ENCODE measurements at places on chromosomes 3 and 15.

- no peak for DNase-seq
Measured at GRCh38 chr3:126835472-126836219, 131.6 kb downstream of the CHCHD6 start.

GRCh38 chr15:94397337-94397736 lies 166.0 kb downstream of the MCTP2 start:
- no peak for DNase-seq

- no peak for DNase-seq
Measured at GRCh38 chr3:52162250-52162872, 8.1 kb upstream of the POC1A start.

DNA sequence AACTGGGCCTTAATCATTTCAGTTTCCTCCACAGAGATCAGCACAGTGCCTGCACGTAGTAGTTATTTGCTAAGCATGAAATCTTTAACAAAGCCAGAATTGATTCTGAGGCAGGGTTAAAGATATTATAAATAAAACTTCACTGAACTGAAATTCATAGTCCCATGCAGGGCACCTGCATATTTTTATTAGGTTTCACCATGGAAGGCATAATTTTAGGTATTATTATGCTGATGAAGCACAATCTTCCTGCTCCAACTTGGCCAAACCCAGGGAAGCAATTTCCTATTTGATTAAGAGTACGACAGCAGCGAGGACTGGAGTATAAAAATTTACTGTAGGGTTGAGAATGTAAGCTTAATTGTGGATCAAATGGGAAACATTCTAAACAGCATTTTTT lies 1070.4 kb upstream of the CFAP20DC start:
- no peak for DNase-seq

GRCh38 chr3:154060238-154061000 lies 60.8 kb upstream of the ARHGEF26 start:
- DNase-seq: no peak

- no peak for DNase-seq
Measured at GRCh38 chr15:36177590-36178302, 401.7 kb upstream of the CDIN1 start.

DNA sequence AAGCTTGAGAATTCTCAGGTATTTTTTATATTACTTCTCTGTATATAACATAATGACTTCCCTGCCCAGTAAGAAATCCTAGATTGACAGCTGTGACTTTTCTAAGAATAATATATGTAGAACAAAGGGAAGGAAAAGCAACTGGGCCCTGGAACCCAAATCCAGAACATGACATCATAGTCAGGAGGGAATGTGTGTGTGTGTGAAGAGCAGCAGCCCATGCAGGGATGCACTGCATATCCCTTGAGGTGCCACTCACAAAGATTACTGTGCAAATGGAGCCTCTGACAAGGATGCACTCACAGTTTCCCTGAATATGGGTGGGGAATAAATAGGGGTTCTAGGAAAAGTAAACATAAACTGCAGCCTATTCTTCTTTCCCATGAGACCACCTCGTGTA lies 279.5 kb downstream of the NEK10 start:
- DNase-seq: no peak

DNA sequence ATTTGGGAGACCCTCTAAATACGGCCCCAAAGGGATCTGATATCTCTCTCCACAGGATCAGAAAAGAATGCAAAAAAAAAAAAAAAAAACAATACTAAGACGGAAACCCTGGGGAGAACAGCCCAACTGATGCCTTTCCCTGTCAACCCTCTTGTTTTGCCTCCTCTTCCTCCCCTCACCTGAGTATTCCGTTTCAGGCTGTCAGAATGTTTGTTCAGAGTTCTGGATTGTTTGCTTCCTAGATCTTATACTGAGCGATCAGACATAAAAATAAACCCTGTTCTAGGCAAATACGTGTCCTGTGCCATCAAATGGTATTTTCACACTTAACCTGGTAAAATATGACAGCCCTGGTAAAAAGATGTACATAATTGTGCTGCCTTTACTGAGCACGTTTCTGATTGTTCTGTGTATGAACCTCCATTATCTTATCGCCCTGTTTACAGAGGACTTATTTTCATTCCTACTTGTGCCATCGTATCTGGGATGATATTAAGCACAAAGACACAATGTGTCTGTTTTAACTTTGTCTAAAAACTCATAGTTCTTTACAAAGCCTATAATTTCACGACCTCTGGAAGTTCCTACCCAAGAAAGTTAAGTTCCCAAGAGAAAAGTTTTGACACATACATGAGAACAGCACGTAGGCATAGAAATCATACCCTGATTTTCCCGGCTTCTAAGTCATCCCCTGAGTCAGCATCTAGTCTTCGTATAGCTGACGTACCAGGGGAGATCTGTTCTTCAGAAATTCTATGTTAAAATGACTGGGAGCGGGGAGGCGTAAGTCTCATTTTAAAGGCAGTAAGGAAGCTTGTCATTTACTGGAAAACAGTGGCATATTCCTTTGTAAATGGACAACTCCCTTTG lies 856 bp downstream of the ZBTB38 start:
- DNase-seq: no peak

DNA sequence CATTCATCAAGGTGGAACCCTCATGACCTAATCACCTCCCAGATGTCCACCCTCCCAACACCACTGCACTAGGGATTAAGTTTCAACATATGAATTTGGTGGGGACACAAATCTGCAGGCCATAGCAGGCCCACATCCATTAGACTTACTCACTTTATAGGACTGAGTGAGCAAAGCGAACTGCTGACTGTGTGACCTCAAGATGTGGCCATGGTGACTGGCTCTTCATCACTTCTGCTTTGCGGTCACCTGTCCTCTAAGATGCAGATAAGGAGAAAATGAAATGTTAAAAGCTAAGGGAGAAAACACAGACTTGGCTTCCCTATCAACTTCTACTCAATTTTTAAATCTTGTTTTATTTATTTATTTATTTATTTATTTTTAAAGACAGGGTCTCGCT lies 14.5 kb upstream of the DCP1A start:
- DNase-seq: no peak

DNA sequence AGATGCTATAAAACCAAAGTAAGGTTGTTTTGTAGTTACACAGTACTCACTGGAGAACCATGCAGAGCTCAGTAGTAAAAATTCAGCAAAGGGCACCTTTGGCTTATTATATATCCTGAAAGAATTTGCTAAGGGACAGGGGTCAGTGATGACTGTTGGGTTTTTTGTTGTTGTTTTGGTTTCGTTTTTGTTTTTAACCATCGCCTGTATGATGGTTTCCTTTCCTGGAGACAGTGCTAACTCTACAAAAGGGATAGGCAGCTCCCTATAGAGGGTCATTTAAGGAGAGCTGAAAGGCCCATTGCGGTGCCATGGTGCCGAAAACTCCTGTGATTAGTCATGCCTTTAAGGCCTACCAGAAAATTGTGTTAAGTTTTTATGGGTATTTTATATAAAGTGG lies 118.2 kb upstream of the GOLIM4 start:
- no peak for DNase-seq

- DNase-seq: no peak
Measured at GRCh38 chr3:126558336-126559071, at the start of gene C3orf22. Gene C3orf22 (minus strand): TSS chr3:126558932. CDS start chr3:126553390, 5,542 bp downstream.

DNA sequence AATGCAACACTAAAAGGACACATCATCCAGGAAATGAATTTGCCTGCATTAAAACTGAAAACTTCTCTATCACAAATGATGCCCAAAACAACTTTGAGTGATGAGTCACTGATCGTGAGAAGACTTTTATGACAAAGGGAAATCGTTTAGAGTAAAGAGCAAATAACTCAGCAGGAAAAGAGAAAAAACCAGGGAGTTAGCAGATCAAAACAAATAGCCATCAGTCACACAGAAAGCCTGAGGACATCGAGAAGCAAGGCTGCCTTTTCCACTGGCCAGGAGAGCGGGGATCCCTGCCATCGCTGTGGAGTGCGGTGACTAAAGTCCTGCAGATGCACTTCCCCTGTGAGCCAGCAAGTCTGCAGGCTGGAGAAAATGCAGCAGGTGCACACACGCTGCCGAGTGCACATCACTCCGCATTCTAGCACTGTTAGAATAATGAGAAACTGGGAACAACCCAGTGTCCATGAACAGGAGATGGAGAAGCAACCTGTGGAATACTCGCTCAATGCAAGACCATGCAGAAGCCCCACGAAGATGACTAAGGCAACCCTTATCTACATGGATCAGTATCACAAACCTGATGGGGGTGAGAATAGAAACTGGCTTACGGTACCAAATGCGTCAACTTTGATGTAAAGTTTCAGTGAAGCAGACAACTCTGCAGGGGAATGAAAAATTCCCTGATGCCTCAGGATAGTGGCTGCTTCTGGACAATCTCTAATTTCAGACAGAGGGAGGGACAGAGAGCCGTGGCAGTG lies 86.4 kb downstream of the NSMCE3 start:
- no peak for DNase-seq

DNA sequence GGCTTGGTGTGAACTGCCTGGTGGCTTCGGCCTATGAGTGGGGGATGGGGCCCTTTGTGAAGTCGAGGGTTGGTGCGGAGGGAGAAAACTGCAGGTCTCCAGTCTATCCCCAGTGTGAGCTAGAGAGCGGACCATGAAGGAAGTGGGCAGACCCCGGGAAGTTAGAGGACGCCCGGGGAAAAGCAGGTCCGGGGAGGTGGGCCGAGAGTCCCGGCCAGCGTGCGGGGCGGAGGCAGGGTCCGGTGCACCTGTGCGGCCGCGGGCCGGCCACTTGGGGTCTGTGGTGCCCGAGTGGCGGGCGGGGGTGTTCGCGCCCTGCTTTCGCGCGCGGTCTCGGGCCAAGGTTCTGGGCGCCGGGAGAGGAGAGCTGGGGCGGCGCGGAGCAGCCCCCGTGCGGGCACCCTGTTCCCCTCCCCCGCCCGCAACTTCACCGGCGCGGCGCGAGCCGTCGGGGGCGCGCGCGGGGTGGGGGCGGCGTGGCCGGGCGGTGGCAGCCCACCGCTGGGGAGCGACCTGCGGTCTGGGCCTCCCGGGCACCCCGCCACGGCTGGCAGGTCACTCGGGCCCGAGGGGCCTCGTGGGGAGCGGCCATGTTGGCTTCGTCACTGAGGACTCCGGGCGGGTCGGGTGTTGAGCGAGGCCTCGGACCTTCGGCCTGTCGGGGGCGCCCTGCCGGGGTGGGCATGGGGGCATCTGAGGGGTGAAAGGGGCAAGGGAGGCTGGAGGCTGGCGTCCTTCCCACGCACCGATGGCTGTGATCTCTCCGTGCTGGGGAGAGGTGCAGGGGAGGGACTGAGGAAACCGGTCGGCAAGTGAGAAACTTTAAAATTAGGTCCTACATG lies 4.8 kb downstream of the UBE2E1 start:
- DNase-seq: peak; percentile 39

- no peak for DNase-seq
Measured at GRCh38 chr3:195054311-195054710, 216.6 kb downstream of the XXYLT1 start.

DNA sequence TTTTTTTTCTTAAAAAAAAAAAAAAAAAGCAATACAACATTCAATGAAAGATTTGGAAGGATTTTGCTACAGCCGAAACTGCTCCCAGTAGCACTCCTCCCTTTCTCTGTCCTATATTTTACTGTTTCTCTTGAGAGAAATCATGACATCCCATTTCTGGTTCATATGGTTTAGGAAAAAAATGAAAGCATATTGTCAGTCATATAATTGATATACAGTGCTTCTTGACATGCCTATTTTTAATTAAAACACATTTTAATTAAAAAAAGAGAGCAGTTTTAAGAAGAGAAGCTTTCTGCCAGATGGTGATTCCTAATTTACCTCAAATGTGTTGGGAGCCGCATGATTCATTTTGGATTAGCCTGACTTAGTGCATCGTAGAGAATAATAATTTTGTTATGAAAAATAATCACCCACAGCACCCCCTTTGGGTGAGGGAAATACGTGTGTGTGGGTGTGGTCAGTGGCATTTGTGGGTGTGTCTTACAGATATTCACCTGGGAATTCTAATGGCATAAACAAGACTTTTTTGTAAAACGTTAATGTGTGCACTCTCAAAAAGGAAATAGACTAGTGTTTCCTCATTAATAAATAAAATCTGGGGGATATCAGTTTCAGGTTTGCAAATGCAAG lies 544.5 kb downstream of the MFSD1 start:
- no peak for DNase-seq

DNA sequence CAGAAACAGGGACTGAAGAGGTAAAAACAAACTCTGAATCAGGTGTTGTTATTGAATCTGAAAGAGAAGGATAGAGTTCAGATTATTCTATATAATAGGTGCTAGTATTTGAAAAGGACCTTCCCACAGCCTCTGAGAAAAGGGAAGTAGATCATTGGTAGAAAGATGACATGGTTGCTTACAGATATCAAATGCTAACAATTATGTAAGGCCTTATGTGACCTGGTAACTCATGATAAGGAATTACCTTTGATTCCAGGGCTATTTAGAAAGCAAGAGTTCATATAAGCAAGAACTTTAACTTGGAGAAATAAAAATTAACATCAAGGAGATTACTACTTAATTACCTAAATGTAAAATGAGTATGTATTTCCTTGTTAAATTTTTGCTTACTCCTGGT lies 7.6 kb downstream of the SLC27A2 start:
- DNase-seq: no peak

GRCh38 chr3:50278880-50279224 lies at the start of gene LSMEM2:
Gene LSMEM2 (plus strand): TSS chr3:50279087. CDS start chr3:50279114, 27 bp downstream.
- no peak for DNase-seq

Measured in stimulated activated naive CD4-positive, alpha-beta T cell treated with Interleukin-2 at 50 U/mL for 16 hours (primary cell).